ENCODE measurements at places on chromosomes 1 and 21. TPM values are rescaled to one million over a fixed set of nuclear protein-coding genes. Genes with fewer than 3 reads are reported as not detected.

DNA sequence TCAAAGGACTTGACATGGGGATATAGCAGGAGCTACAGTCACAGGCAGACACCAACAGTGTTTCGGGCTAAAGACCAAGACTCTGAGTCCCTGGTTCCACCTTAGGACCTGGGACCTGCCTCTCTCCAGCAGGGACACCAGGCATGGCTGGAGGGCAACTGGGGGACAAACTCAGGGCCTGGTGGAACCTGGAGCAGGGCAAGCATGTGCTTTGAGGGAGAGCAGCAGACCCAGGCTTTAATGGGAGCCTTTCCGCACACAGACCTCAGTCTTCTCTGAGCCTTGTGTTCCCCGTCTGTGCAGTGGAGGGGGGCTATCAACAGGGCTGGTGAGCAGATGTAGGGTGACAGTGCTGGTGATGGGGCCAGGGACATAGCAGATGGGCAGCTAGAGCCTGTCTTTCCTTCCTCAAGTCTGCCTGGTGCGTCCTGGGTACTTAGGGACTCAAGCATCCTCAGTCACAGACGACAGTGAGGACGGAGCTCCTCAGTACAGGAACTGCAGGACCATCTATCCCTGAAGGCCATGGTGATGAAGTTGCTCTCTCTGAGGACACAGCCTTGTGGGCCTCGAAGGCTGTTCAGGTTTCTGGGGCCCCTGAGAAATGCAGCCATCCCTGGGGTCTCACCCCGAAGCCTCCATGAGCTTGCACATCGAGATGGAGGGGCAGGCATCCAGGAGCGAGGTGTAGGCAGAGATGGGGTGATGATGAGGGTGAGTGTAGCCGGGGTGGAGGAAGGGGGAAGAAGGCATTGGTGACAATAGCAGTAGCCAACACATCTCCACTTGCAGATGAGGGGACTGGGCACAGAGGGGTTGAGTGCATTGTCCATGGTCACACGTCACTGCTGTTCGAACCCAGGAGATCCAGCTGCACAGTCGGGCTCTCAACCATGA, 593.4 kb downstream of the PTPRU start:
- DNase-seq, result no peak

DNA sequence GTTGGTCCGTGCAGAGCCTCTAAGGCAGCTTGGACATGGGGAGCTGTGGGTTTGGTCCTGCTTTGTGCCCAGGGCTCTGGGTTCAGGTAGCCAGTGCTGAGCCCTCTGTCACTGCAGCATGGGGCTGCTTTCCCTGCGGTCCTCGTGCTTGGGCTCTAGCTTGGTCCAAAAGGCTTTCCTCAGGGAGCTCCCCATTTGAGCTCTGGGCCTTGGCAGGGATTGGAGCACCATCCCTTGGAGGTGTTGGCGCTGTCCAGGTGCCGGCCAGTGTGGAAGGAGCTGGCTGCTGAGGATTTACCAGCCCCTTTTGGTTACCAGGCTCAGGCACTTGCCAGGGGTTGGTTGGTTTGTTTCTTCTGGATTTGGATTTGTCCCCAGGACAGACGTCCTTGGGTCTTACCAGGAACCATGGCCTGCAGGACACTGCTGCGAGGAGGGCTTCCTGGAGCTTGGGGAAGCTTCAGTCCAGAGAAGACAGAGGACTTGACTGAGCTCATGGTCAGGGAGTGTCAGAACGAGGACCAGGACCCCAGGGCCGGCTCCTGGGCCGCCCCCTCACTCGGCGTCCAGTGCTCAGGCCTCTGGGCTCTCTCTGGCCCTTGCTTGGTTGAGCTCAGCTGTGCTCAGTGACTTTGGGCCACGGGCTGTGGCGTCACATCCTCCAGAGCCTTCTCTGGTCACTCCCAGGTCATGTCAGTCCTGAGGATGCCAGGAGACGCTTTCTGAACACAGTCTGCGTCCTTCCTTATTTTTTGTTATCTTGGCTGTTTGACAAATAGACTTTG, 224.7 kb downstream of the CAMTA1 start:
- no peak for DNase-seq

DNA sequence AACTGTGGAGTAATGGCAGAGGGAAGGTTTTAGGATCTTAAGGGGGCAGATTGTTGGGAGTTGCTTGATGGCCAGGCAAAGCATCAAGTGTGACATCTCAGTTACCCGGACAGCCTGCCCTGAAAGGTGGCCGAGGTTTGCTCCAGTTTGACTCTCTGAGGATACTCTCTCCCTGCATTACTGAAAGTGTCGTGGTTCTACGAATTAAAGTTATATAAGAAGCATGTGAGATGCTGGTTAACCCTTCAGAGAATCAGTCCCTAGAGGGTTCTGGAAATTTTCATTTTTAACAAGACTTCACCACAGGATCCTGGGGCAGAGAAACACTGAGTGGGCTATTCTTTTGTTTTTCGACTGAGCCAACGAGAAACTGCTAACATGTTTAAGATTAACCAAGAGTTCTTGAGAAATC, 689 bp upstream of the ZNF644 start:
- no peak for DNase-seq

Gene ETV3L
- total RNA-seq, result not detected

Gene MIA3
- total RNA-seq, result 69.3 TPM

Gene PDPN
- 0.47 TPM for total RNA-seq

All from PC-3 (cell line).